ENCODE measurements at places on chromosomes 11 and 22. TPM values are rescaled to one million over a fixed set of nuclear protein-coding genes. Genes with fewer than 3 reads are reported as not detected.

The SYT13 gene
- total RNA-seq = not detected

The OR51B4 gene
- total RNA-seq = 0.26 TPM

The DRICH1 gene
- total RNA-seq = 0.27 TPM

The LDHAL6A gene
- total RNA-seq = 0.11 TPM

The RTN4R gene
- 4.1 TPM for total RNA-seq

GRCh38 chr11:32870676-32871075 is 21.9 kb upstream of the QSER1 start:
- ATAC-seq = peak; percentile 67

GRCh38 chr11:43358279-43358800 is 380 bp upstream of the TTC17 start:
- ATAC-seq = no peak

DNA sequence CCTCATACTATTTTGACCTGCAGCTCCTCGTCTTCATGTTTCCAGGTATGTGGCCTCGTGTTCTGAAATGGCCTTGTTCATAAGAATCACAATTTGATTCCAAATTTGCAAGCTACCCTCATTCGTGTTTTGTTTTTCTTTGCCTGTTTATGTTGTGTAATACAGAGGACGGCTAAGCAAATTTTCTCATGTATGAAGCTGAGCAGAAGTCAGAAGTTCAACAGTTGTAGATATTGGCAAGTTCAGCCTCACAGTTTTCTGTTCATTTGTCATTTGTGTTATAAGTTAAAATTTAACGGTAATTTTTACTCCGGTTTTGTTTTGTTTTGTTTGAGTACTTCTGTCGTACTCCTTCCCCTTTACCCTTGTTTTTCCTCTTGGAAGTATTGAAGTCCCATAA is 15.4 kb upstream of the CHEK1 start:
- no peak for ATAC-seq

GRCh38 chr11:27095059-27095458 is 54.4 kb downstream of the BBOX1 start:
- no peak for ATAC-seq

DNA sequence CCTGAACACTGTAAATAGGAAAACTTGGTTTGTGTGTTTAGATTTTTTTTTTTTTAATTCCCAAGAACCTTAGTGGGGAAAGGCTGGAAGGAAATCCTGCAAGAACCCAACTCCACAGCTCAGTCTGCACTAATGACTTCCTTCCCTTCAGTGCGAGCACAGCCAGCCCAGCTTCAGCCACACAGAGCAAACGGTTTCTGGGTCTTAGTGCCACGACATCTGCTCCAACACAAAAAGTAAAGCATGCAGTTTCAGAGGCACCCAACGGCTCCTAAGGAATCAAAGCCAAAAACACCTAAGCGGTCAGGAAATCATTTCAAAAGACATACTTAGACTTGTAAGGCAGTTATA is 236.1 kb downstream of the TTC28 start:
- peak; percentile 58 for ATAC-seq

- ATAC-seq = peak; percentile 57
Measured at GRCh38 chr22:46054091-46055073, 77.4 kb upstream of the WNT7B start.

DNA sequence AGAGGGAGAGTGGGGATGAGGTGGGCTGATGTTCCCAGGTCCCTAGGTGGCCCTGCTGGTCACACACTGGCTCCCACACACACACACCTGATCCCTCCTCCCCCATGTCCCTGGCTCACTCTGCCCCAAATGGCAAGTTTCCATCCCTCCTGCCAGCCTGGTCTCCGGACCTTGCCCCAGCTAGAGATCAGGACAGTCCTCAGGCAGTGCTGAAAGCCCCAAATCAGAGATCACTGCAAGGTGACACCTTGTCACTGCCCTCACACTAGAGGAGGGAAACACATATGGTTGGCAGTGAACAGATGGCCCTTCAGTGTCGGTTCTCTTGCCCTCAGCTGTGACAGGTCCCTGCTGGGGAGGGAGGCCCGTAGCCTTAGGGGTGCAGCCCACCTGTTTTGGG is 7.6 kb downstream of the TMPRSS5 start:
- no peak for ATAC-seq

GRCh38 chr22:23104187-23104971 is 34.1 kb downstream of the GNAZ start:
- ATAC-seq = no peak
